ENCODE measurements at places on chromosomes 7 and 10.

DNA sequence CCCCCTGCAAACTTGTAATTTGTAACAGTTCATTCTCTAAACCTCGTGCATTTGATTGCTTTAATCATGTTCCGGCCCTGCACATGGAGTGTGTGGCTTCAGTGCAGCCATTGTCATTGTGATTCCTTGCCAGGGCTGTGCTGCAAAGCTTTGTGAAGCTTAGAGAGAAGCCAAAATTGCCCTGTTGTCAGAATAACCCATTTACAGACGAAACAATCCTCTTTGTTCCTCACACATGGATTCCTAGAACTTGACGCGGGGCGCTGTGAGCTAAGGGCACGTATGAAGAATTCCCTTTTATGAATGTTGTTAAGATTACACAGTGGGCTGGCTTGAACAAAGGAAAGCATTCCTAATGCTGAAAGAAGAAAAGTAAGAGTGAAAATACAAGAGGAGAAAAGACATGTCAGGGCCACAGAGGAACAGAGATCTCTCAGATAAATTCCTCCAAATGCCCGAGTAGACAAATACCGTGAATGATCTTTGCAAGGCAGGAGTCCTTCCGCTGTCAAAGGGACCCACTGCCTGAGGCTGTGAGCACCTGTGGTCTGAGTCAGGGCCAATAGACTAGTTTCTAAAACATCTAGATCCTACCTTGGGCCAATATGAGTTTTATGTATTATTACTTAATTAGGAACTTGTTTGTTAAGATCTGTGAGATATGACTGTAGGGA is 205.4 kb upstream of the C7orf33 start:
- no peak for ATAC-seq

DNA sequence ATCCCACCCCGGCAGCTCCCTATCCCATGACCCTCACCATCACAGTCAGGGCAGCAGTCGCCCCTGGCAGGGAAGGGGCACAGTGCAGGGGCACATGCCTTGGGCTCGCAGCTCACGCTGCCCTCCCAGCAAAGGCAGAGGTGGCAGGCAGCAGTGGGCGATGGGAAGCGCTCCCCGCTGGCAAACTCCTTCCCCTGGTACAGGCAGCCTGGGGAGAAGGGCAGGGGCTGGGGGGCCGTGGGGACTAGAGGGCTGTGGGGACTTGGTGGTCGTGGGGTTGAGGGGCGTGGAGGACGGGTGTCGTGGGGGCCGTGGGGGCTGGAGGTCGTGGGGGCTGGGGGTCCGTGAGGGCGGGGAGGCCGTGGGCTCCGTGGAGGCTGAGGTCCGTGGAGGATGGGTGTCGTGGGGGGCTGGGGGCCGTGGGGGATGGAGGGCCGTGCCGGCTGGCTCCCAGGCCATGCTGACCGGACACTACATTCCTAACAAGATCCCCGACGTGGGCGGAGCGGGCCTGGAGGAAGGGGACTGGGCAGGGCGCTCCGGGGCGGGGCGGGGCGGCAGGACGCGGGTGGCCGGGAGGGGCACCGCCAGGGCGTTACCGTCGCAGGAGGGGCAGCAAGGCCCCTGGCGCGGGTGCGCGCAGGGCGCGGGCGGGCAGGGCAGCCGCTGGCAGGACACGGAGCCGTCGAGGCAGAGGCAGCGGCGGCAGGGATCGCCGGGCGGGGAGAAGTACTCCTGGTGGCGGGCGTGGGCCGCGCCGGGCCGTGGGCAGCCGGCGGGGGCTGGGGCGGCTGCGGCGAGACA is 20.0 kb downstream of the KCP start:
- ATAC-seq: peak; percentile 43

- ATAC-seq: no peak
Measured at GRCh38 chr10:102115775-102116174, 4.4 kb downstream of the LDB1 start.

DNA sequence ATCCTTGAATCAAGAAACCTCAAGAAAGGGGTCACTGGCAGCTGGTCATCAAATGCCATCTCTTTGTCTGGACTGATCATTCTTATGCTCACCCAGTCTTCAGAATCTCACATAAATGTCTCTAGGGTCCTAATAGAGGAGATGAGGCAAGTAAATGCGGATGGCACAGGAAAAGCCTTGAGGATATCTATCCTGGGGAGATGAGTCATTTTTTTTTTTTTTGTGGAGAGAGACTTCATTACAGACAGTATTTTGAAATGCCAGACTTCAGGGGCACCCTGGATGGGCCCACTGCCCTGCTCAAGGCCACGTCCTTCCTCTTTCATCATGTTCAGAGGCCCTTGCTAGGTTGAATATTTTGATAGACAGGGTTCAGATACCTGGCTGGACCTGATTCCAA is 19.5 kb upstream of the PLPP4 start:
- ATAC-seq: no peak

DNA sequence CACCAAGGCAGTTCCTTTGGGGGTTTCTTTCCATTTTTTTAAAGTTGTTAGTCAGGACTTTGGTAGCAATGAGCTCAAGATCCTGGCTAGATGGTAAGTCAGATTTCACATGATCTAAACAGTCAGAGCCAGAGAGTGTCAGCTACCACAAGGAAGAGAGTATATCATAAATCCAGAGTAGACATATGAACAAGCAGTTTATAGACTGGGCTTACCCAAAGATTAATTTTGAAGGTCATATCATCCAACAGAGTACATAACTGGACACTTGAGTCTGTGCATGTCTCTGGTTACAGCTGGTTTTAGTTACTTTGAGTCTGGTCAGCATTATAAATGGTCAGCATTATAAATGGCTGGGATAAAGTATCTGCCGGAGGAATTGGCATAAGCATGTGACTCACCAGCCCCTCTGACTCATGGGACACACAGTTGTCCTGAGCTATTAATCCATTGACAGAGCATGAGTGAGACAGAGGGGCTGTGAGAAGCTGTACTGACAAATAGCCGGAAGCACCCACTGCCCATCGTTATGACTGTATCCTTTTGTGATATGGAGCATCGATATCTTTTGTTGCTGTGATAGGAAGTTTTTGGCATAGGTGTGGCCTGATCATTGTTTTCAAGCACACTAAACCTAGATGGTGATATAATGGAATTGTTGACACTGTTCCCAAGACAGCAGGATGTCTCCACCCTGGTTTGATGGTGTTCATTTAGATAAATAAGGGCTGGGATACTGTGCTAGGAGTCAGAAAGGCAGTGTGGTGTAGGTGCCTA is 19.3 kb downstream of the PPP1R3C start:
- ATAC-seq: peak; percentile 81

DNA sequence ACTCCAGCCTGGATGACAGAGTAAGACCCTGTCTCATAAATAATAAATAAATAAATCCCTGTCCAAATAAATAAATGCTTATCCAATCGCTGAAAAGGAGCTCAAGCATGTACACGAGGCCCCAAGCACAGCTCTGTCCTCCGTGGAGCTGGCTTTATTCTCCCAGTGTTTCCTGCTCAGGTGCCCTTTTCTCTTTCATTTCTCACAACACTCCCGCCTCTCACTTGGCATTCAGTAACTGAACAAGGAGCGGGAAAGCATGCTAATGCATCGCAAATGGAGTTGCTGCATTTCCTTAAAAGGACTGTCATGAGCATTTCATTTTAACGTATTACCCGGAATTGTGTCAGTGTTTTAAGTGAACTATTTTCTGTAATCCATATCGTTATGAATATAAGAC is 210.9 kb upstream of the C7orf33 start:
- ATAC-seq: no peak

GRCh38 chr7:80838643-80839042 is 80.2 kb downstream of the SEMA3C start:
- no peak for ATAC-seq

DNA sequence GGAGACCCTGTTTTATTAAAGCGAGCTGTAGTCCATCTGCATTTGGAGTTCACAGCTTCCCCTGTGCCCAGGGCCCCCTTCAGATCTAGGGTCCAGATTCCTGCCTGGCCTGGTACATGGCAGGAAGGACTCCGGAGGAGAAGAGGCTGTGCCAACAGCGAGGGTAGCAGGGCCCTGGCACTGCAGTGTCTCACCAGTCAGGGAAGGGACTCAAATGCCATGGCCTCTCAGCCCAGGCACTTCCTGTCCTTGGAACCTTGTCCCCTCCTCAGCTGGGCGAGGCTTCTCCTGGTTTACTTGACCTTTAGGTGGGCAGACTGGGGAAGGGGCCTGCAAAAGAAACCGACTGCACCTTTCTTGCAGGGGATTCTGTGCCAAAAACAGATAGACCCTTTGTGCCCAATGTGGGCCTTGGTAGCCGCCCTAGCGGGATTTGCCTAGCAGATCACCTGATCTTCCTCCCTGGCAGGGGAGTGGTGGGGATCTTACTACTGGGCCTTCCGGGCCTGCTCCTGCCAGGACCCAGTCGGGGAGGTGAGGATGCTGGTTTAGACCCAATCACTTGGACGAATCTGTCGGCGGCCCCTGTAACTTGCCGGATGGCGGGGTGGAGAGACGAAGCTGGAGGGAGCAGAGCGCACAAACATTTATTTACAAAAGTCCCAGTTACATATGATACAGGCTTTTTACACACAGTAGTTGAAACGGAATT is 161.9 kb downstream of the RNF216 start:
- no peak for ATAC-seq

GRCh38 chr7:32058002-32058401 is 12.2 kb downstream of the PDE1C start:
- ATAC-seq: no peak

GRCh38 chr10:99172128-99172738 is 63.4 kb downstream of the HPSE2 start:
- ATAC-seq: no peak

- no peak for ATAC-seq
Measured at GRCh38 chr7:157497744-157498651, 161.2 kb downstream of the DNAJB6 start.

DNA sequence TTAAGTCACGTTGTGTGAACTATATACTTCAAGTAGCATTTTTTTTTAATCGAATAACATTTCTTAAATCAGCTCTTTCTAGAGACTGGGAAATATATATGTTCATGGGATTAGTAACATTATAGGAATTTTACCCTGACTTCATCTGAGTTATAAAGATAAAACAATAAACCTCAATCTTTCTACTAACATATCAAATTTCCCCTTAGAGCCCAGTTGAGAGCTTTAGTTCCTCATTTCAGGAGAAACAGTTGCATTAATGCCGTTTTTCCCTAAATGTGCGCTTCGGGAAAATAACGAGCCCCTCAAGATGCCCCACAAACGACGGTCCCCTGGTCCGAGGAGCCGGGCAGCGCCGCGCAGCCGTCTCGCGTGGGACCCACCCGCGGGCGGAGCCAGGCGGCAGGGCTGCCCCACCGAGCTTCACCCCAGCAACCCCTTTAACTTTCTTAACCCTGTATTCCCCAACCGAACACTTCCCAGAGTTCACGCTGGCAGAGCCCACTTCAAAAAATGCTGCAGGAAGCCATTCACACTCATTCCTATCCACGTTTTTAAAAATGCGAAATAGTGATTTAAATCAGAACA is 152.5 kb upstream of the YAE1 start:
- ATAC-seq: no peak

GRCh38 chr10:84196083-84196482 is 1.7 kb downstream of the CDHR1 start:
- no peak for ATAC-seq

GRCh38 chr10:48306265-48306869 is at the start of gene MAPK8:
MAPK8 (plus strand) TSS chr10:48306677; CDS start chr10:48401661, 94,984 bp downstream.
- peak; percentile 96 for ATAC-seq

DNA sequence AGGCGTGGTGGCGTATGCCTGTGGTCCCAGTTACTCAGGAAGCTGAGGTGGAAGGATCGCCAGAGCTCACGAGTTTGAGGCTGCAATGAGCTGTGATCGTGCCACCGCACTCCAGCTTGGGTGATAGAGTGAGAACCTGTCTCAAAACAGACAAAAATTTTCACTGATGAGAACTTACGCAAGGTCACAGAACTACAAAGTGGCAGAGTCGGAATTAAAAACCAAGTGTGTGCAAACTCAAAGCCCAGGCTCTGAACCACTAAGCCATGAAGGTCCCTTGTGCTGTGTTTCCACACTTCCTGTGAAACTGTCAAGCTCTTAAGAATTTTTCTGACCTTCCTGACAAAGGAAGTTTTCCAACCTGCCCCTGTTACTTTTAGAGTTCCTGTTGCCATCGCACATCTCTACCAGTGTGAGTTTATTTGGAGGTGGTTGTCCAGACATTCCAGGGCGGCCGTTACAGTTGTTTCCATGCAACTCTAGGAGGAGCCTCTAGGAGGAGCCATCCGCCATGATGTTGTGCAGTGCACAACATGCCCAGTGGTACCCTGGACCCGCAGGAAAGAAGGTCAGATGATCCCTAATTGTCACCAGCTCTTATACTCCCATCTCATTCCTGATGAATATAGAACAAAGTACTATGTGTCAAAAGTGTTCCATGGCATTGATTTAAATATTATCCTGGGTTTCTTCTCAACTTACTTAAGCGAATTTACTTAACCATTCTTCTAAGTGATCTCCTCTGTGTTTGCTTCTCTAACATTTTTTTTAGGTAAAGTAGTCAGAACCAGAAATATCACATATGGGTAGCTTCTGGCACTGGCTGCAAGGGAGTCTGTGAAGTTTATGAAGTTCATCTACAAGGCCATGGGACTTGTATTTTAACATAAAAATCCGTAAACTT is 49.0 kb upstream of the LYZL1 start:
- ATAC-seq: no peak

All from esophagus mucosa (tissue), 1 donor.